Endothelial cell (in vitro differentiated cells): ENCODE measurements at places on chromosomes 4 and X. TPM values are rescaled to one million over a fixed set of nuclear protein-coding genes. Genes with fewer than 3 reads are reported as not detected.
A peak's percentile ranks its signal among the peaks of the same experiment; 100 is the strongest.

GRCh38 chr4:181661090-181661489 is 582.1 kb upstream of the TENM3 start:
- DNase-seq: no peak

DNA sequence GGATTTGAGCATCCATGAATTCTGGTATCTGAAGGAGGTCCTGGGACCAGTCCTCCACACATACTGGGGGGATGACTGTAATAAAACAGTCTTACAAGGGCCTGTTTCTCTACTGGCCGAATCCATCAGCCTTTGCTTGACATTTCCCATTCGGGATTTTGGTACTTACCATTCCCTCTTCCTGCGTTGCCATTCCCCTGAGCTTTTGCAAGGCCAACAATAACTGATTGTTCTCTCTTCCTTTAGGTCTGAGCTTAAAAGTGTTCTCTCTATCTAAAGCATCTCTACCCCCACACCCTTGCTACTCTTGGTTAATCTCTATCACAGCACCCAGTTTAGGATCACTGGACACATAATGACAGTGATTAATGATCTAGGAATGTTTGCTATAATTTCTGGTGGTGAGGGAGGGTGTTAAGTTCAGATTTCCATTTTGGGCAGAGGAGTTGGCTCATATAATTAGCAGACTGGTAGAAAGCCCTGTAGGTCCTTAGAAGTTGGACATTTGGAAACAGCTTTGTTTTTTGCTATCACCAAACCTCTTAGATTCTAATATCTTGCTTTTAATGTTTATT is 29.4 kb downstream of the TMA16 start:
- no peak for DNase-seq

GRCh38 chr4:102599455-102599854 is 98.3 kb downstream of the NFKB1 start:
- no peak for DNase-seq

- no peak for DNase-seq
These were observed 41.7 kb downstream of the SMIM20 start for GRCh38 chr4:25955705-25956104.

- DNase-seq: no peak
These were observed 18.0 kb downstream of the DGKQ start for GRCh38 chr4:955161-955921.

- no peak for DNase-seq
These were observed 53.8 kb upstream of the LNX1 start for GRCh38 chr4:53645108-53645507.

GRCh38 chr4:152028131-152028530 is 267.3 kb upstream of the GATB start:
- DNase-seq: no peak

GRCh38 chrX:151771726-151772125 is 37.2 kb downstream of the CNGA2 start:
- no peak for DNase-seq

DNA sequence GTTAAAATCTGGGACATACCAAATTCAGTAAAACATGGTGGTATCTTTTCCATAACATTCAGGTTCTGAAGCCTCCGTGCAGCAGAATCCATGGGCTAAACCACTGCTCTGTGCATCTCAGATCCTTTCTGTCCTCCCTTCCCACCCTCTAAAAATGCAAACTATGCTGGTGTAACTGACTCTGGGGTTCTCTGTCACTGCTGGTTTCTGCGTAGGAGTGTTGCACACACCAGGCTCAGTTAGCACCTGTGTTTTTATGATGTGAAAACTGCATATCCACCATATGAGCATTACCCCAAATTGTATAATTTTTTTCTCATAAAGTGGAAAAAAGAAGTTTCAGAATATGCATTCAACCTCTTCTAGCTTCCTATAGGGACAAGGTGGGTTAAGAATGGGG is 22.4 kb upstream of the IL21 start:
- no peak for DNase-seq

DNA sequence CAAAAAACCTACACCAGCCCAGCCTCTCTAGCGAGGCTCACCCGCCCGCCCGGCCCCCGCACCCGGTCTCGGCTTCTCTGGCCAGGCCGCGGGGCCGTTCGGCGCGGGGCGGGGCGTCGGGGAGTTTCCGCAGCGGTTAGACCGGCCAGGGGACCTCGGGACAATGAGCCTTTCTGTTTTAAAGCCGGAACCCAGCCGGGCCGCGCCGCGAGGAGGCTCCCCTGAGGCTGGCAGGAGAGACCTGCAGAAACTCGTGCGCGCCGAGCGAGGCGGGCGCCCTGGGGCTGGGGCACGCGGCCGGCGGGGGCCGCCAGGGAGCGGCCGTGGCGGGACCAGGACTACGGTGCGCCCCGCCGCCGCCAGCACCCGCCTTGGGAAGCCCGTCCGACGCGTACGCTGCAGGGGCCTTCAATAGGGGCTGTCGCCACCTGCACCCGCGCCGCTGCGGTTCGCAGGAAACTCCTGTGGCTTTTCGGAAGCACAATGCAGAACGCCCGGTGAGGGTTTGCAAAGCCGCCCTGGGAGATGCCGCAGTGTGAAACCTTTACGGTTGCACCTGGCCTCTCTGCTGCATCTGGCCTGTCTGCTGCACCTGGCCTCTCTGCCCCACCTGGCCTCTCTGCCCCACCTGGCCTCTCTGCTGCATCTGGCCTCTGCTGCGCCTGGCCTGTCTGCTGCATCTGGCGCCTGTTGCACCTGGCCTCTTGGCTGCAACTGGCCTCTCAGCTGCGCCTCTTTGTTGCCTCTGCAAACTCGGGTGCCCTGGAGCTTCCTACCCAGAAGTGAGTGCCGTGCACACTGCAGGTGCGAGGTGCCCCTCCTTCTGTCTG is 63.9 kb downstream of the TRAPPC11 start:
- peak; percentile 52 for DNase-seq

- no peak for DNase-seq
These were observed 54.4 kb downstream of the FAT1 start for GRCh38 chr4:186669159-186669731.

GRCh38 chrX:43423876-43424275 is 232.2 kb upstream of the MAOA start:
- DNase-seq: no peak

DNA sequence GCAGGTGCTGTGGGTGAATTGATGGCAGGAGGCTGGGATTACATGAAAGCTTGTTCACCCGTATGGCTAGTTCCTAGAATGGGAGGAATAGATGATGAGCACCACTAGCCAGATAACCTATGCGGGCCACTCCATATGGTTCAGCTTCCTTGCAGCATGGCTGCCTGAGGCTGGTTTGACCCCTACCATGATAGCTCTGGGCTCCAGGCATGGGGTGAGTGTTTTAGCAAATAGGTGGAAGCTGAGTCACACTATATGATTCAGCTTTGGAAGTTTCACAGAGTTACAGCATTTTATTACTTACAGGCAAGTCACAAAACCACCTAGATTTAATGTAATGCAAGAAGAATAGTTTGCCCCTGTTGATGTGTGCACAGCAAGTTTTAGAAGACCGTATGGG is 603.2 kb downstream of the STIM2 start:
- no peak for DNase-seq

DNA sequence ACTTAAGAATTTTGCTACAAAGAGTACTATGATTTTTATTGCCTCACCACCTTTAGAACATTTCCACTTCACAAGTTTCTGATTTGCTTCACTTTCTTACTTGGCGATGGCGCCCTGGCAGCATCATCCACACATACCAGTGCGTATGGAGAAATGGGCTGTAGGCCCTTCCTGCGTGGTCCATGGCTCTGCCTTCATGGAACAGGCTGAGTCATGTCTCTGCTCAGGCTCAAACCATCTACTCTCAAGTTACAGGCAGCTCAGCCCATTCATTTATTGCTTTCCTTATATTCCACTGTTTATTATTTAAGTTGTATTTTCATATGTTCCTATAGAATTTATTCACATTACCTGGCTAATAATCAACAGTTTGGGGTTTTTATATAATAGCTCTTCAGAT is 21.1 kb downstream of the CASP3 start:
- no peak for DNase-seq

DNA sequence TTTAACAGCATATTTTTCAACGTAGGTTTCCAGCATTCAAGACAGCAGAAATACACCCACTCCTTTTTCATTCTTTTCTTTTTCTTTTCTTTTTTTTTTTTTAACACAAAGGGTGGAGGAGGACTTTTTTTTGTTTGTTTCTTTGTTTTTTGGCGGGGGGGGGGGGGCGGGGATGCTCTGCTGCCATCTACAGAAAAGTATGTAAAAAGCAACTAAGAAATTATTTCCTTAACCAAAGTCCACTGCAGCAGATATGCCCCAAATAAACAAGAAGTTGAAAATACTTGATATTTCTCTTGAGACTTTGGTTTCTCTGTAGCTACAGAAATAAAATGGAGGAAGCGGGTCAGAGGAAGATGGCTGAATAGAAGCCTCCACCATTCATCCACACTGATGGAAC is 63.2 kb upstream of the PBDC1 start:
- no peak for DNase-seq

DNA sequence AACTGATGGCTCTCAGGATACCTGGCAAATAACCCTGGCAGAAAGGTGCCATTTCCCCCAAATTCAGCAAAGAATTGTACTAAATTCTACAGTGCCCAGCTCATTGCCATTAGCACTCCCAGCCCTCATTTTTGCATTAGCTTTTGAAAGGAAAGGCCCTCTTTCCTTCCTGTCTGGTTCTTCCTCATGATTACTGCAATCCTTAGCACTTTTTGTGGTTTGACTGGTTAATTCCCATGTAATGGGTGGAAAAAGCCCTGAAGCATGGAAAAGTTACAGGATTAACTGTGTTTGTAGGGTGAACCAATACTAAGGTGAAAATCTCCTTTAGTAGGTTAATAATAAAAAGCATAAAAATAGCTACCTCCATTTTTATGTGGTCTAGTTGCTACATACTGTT is 139.5 kb downstream of the NPNT start:
- DNase-seq: no peak

GRCh38 chr4:180913750-180914149 is 1329.5 kb upstream of the TENM3 start:
- DNase-seq: no peak

DNA sequence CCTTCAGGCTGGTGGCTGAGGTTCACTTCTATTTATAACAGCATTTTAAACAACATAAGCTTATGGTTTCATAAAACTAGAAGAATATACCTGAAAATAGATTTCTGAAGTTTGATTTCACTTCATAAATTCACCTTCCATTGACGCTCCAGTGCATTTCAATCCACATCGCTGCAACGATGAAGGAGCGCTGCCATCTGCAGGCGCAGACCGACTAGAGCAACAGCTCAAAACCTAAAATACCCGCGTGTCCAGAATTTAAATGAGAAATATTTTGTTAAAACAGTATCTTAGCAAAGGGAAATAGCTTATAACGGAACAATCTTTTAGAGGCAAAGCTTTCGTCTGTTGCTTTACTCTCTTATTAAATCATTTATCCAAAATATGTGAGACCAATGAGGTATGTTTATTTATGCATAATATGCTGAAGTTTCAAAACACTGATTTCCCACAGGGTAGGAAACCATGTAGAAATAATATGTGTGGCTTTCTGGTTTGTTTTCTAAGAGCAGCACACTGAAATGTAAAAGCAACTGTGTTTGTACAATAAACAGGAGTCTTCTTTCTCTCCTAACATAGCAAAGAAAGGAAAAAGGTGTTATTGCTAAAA is 816.4 kb upstream of the FRG1 start:
- DNase-seq: peak; percentile 57

GRCh38 chr4:152817331-152817730 is 37.6 kb downstream of the ARFIP1 start:
- DNase-seq: no peak

DNA sequence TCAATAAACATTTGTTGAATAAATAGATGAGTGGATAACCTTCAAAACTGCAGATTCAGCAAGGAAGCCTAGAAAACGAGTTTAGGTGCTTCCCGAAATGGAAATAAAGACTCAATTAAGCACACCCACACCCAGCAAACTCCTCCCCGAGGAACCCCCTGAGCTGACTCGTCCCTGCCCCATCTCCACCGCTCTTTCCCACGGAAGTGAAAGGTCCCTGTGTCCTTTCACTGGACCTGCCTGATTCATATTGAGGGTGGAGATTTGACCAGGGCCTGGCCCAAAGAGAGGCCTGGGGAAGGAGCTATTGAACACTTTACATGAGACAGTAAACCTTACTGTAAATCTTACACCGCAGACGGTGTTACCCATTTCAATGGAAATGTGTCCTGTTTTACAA is 129.1 kb downstream of the CPZ start:
- DNase-seq: no peak

- DNase-seq: no peak
These were observed 500.2 kb downstream of the IDS start for GRCh38 chrX:149004936-149005335.

DNA sequence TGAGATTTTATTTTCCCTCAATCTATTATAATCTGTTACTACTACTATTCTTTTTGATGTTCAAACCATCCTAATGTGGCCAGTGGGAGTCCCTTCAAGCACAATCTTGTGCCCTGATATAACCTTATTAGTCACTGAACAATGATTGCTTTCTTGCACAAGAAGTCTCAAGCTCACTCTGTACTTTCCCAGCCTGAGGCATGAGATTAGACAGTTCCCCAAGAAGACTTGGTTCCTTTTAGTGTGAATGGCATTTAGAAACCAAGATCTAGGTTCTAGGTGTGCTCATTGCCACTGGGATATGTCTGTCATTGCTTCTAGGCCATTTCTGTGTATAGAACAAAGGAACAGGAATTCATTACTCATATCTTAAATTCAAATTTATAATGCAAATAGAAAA is 28.0 kb upstream of the RBM41 start:
- DNase-seq: no peak

DNA sequence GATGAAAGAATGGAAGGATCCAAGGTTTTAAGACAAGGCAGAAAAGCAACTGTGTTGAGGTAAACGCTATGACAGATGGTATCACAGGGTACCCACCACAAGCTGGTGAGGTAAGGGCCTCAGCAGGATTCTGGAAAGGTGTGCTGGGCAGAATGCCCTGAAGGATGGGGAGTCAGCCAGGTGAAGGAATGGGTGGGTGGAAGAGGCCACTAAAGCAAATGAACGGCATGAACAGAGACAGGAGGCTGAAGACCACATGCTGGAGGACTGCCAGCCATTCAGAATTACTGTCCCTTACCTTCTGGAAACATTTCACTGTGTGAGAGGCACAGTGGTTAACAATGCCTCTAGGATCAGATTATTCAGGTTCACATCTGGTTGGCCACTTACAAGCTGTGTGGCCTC is 23.6 kb downstream of the GPRIN3 start:
- no peak for DNase-seq

DNA sequence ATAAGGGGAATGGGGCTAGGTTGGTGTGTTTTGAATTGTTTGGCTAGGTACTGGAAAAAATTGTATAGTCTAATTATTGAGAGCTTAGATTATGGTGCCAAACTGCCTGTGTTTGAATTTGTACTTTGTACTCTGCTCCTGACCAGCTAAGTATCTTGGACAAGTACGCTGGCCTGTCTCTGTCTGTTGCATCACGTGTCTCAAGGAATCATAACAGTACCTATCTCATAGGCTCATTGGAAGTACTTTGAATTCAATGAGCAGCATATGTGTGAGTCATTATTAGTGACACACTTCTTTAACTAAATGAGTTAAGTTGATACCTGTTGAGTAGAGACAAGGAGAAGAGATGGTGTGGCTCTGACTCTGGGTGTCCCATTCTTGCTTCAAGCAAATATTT is 69.5 kb upstream of the MND1 start:
- no peak for DNase-seq

Gene FREM3
- total RNA-seq: 0.56 TPM

Gene TMEM31
- total RNA-seq: not detected

Gene BTC
- total RNA-seq: 0.13 TPM

Gene PROM1
- 12.2 TPM for total RNA-seq

Gene S100P
- total RNA-seq: not detected

Gene HMGN5
- total RNA-seq: 5.1 TPM

Gene TCP11X2
- 2.0 TPM for total RNA-seq
